ENCODE measurements at places on chromosomes 2 and 18.
A peak's percentile ranks its signal among the peaks of the same experiment; 100 is the strongest.

- DNase-seq: peak; percentile 60
Measured at GRCh38 chr2:214341646-214342045, 69.2 kb upstream of the VWC2L start.

DNA sequence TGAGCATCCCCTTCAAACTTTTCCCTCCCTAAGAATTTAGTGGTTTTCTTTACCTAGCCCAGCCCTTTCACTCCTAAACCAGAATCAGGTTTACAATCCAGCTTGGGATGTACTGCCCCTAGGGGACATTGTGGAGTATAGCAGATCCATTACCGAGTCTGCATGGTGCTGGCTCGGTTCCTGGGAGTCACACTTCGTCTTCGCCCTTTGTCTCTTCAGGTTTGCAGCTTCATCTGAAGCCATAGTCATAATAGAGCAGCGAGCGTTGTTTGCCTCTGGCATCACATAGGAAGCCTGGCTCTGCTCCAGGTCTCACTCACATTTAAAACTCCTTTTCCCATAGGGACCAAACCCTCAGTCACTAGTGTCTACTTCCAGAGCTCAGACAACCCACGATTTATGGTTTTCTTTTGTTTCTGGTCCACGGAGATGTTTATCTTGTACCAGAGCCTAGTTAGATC, 16.8 kb upstream of the LYPD6 start:
- peak; percentile 28 for DNase-seq

DNA sequence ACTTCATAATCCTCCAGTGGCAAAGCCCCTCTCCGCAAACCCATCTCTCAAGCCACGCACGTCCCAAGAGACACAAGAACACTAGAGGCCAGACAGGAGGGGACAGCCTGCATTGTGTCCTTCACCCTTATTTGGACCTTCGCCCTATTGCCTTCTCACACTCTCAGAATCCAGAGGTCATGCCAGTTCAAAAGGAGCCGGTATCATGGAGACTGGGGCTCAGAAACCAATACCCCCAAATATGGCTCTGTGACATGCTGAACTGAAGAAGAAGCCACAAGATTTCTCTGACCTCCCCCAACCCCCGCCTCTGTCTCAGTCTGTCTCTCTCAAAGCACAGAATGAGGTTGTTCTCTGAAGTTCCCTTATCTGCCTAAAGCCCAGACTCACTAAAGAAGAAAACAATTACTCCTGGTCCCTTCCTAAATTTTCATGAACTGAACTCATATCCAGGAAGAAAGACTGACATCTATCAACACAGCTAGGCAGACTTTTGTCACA, 19.2 kb upstream of the SPATA3 start:
- no peak for DNase-seq

- DNase-seq: no peak
Measured at GRCh38 chr2:157260533-157261198, 3.2 kb downstream of the GALNT5 start.

GRCh38 chr2:12856934-12857601, 140.3 kb downstream of the TRIB2 start:
- DNase-seq: peak; percentile 84

GRCh38 chr2:224971214-224971613, 71.1 kb downstream of the DOCK10 start:
- no peak for DNase-seq

DNA sequence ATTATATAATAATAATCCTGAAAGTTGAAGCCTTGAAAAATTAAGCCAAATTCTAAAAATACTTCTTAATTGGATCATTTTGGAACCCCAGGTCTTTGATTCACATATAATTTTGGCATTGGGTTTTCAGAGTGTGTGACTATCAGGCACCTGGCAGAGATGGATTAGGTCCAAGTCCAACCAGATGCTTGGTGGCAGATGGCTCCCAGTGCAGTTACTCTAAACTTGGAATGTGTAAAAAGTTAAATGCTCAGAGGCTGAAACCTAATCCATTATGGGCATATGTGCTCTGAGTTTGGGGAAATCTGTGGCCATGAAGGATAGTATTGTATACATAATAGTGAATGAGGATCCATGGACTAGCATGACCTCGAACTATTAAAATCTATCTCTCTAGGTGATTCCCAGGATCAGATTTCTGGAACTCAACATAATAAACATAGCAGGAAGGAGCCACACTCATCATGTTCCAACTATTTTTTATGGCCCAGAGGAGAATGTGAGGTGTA, 333.0 kb downstream of the RPRM start:
- DNase-seq: no peak

- DNase-seq: no peak
Measured at GRCh38 chr2:3458396-3459184, 60.7 kb downstream of the ADI1 start.

DNA sequence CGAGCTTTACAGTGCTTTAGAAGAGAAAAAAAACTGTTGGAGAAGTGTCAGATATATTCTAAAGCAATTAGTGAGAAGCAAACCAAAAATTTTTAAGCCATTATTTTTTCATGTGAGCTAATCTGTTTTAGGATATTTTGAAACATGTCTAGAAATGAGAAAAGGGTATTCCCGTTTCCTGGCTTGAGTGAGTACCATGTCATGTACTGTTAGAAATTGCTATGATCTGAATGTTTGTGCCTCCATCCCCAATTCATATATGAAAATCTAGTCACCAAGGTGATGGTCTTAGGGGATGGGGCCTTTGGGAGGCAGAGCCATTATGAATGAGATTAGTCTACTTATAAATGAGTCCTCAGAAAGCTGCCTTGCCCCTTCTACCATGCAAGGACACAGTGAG, 493.3 kb upstream of the GCFC2 start:
- DNase-seq: no peak

DNA sequence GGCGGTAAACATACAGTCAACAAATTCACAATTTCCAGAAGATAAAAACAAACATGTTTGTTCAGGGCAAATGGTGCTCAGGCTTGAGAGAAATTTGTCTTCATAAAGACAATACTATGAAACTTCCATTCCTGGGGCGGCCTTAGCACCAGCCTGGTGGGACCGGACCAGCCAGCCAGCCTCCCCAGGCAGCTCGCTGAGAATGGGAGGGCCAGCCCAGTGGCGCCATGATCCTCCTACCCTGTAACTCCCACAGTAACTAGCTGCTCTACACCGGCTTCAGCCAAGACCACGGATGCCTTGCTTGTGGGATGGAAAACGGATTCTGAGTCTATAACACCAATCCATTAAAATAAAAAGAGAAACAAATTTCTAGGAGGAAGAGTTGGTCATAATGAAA, 24.2 kb upstream of the FHOD3 start:
- DNase-seq: no peak

DNA sequence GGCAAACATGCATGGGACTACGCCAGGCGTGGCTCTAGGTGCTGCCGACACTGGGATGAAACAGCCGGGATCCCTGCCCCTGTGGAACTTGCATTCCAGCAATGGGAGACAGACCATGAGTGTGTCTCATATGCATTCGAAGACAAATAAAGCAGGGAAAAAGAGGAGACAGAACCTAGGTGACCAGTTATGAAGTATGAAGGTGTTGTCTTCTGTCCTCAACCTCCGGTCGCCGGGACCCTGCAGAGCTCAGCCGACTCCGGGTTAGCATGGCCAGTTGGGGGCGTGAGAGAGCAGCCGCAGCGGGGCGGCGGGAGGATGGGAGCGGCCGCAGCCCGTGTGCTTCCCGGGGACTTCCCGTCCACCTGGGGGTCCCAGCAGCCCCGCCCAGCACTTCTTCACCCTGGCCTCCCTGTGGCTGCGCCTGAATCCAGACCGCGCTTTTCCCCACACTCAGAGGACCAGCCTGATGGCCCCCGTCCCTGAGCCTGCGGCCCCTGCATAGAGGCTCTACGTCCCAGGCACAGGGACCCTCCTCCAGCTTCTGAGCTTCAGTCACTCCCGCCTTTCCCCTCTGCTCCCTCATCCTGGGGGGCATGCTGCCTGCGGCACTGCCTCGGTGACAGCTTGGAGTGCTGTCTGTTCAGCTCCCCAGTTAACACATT, 11.4 kb downstream of the ID2 start:
- no peak for DNase-seq

DNA sequence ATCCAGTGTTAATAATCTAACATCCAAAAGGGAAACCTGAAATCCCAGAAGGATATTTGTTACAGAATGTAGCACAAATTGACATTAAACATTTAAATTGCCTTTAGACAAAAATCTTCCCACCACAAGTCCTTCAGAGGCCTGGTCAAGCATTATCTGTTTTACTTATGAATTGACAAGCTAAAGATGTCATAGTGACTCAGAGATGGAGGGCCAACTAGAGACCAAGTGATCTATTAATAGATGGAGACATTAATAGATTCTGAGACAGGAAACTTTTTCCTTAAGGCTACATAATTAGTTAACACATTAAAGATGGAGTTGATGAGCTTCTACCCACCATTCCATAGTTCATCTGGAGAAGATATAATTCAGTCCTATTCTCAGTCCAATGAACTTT, 526.2 kb downstream of the IRS1 start:
- peak; percentile 10 for DNase-seq

- no peak for DNase-seq
Measured at GRCh38 chr18:57982372-57983021, 61.5 kb upstream of the NEDD4L start.

DNA sequence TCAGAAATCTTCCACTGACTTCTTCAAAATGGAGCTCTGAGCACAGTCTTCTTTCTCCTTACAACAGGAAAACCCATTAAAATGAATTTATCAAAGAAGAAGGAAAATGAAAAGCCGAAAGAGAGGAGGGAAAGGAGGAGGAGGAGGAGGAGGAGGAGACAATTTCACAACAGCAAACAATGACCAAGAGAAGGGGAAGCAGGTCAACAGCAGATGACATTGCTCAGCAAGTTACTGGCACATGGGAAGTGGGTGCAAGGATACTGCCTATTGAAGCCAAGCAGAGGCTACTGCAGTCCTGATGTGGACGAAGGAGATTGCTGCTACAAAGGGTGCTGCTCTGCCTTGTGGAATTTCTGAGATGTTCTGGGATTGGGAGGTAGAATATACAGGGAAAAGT, 268.2 kb upstream of the FBXO11 start:
- no peak for DNase-seq

DNA sequence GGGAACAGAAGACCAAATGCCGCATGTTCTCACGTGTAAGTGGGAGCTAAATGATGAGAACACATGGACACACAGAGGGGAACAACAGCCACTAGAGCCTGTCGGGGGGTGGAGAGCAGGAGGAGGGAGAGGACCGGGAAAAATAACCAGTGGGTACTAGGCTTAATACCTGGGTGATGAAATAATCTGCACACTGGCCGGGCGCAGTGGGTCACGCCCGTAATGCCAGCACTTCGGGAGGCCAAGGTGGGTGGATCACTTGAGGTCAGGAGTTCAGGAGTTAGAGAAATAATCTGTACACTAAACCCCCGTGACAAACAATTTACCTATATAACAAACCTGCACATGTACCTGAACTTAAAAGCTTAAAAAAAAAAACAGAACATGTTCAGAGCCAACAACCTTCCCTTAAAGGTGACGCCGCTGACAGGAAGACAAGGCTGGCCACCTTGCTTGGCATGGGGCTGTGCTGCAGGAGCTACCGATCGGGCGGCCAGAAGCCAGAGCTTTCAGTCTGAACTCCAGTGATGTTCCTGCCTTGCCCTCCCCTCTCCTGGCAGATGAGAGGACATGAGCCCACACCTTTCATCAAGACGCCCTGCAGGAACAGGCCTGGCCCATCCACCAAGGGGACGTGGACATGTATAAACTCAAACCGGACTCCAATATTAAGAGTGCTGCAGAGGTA, 11.2 kb downstream of the SLC66A2 start:
- no peak for DNase-seq

DNA sequence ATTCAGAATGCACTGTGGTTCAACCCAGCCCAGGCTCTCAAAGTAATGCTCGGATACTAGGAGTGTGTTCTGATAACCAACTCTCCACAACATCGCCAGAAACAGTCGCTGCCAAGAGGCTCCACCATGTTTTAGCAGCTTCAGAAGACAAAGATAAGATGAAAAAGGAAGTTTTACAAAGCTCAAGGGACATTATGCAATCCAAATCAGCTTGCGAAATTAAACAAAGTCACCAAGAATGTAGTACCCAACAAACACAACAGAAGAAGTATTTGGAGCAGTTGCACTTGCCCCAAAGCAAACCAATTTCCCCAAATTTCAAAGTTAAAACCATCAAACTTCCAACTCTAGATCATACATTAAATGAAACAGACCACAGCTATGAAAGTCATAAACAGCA, 360.9 kb downstream of the XIRP2 start:
- no peak for DNase-seq

GRCh38 chr2:209609531-209609930, 162.1 kb upstream of the UNC80 start:
- DNase-seq: no peak

GRCh38 chr2:222862106-222862908, 1.5 kb downstream of the ACSL3 start:
- peak; percentile 61 for DNase-seq

DNA sequence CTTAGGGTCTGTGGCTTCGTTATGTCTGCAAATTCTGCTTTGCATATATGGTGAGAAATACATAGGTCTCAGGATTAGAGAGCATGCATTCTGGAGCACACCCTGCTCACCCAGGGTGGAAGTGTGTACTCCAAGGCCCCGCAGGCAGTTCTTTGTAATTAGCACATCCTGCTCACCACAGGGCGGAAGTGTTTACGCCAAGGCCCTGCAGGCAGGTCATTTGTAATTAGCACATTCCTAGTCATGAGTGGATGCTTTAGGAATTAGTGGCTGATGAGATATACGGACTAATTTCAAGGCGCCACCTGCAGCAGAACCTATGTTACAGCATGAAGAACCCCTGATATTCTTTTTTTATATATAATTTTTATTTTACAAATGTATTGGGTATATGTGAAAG, 4.2 kb downstream of the ALLC start:
- DNase-seq: no peak

DNA sequence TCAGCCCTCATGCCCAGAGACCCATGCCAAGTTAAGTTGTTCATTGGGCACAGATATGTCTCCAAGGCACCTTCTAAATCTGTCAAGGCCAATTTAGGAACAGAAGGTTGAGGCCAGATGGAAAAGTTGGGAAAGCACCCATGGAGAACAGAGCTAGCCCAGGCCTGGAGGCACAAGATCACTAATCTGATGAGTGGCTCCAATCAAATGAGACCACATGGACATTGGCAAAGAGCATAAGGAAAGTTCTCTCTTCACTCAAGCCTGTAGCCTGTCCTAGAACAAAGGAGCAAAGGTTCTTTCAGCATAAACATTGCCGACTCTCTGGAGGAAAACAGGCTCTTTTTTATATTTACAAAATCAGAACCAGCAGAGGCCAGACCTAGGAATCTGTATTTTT, 154.8 kb downstream of the RNF152 start:
- DNase-seq: no peak

DNA sequence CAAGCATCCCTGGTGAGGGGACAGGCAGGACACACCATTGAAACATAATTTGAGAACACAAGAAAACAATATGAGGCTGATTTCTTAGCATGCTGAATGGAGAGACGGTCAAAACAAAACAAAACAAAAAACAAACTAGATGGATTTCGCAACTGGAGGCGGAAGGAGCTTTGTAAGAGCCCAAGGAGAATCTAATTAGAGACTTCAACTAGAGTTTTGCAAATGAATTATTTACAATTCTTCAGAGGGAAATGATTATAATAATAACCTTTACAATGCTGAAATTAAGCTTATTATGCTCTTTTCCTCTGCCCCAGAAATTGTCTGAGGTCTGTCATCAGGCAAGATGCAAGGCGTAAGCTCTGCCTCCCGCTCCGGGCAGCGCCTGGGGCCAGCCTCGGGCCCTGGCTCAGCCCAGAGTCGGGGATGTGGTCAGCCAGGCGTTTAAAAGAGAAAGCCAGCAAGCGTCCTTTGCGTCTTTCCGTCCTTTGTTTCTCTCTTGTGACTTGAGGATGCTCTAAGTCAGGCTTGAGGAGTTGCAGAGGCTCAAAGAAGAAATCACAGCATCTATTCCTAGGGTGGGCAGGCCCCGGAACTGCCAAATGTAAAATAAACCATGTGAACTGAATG, 139.6 kb downstream of the TWIST2 start:
- no peak for DNase-seq

All from HCEC 1CT (cell line).